Karpas-422 (cell line): ENCODE measurements at places on chromosomes 5 and 9. TPM values are rescaled to one million over a fixed set of nuclear protein-coding genes. Genes with fewer than 3 reads are reported as not detected.

- no peak for DNase-seq
These were observed 25.8 kb upstream of the GPX8 start for GRCh38 chr5:55134053-55134722.

ENHO gene
- total RNA-seq, result 14.1 and 16.0 TPM in 2 replicates

DNA sequence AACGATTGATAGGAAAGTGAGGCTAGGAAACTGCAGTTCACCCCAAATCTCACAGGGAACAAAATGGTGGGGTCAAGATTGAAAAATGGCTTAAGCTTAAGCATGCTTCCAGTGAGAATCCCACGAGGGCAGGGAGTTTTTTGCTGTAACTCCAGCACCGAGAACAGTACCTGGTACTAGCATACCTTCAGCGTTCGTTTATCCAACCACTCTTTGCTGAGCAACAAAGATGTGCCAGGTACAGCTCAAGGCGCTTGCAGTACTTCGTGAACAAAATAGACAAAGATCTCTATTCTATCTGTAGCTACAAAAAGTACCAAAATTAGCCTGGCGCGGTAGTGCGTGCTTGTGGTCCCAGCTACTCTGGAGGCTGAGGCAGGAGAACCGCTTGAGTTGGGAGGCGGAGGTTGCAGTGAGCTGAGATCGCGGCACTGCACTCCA, 778 bp upstream of the PPP6C start:
- peak; percentile 57 for DNase-seq

GRCh38 chr9:98427491-98427890, 172.0 kb upstream of the TBC1D2 start:
- DNase-seq, result no peak

- DNase-seq, result no peak
These were observed 5.0 kb upstream of the ZNF462 start for GRCh38 chr9:106857811-106858470.

- no peak for DNase-seq
These were observed 11.8 kb downstream of the LHX6 start for GRCh38 chr9:122216798-122217418.

DNA sequence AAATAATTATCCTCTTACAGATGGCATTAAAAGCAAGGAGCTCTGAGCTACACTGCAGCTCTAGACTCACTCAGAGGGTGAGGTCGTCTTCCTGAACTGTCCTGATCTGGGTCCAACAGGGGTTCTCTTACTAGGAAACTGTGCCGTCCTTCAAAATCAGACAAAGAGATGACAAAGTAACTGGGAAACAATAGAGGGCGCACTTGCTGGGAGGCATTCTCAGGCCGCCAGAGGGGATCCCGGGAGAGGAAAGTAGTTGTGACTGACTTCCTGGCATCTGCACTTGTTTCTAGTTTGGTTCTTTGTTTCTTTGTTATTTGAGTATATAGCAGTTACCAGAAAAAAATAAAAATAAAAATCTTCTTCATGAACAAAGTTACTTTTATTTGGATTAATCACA, 142.9 kb upstream of the MSX2 start:
- DNase-seq, result peak; percentile 64

DNA sequence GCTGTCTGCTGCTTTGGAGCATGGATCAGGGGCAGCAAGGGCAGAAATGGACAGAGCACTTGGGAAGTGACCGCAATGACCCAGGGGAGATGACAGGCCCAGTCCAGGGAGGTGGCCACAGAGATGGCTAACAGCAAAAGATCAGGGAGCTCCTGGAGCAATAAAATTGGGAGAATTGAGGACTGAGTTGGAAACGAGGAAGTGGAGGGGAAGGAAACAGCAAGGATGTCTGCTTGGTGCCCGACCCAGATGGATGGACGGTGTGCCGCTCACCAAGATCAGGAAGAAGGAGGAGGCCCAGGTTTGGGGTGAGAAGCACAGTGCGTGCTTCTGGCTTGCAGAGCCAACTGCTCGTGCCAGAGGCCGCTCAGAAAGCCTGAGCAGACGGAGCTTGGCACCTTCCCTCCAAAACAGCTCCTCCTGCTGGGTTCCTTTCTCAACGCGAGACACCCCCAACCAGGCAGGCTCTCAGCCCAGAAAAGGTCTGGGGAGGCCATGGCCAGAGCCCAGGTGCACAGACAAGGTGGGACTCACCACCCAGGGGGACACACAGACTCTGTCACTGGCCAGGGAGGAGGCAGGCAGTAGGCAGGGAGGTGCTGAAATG, 1.7 kb upstream of the SLC34A1 start:
- DNase-seq, result peak; percentile 76

- DNase-seq, result no peak
These were observed 108.4 kb downstream of the ENTREP1 start for GRCh38 chr9:69433392-69433791.

GRCh38 chr9:83596899-83597504, 25.9 kb upstream of the IDNK start:
- peak; percentile 82 for DNase-seq

NXNL2 gene
- not detected in 2 replicates for total RNA-seq

GRCh38 chr5:179759581-179760551, 27.2 kb downstream of the MAML1 start:
- DNase-seq, result no peak

- no peak for DNase-seq
These were observed 50.3 kb downstream of the COL5A1 start for GRCh38 chr9:134691695-134692572.

GRCh38 chr5:103589357-103589756, 26.8 kb upstream of the NUDT12 start:
- no peak for DNase-seq

RAB3C gene
- not detected in 2 replicates for total RNA-seq

DNA sequence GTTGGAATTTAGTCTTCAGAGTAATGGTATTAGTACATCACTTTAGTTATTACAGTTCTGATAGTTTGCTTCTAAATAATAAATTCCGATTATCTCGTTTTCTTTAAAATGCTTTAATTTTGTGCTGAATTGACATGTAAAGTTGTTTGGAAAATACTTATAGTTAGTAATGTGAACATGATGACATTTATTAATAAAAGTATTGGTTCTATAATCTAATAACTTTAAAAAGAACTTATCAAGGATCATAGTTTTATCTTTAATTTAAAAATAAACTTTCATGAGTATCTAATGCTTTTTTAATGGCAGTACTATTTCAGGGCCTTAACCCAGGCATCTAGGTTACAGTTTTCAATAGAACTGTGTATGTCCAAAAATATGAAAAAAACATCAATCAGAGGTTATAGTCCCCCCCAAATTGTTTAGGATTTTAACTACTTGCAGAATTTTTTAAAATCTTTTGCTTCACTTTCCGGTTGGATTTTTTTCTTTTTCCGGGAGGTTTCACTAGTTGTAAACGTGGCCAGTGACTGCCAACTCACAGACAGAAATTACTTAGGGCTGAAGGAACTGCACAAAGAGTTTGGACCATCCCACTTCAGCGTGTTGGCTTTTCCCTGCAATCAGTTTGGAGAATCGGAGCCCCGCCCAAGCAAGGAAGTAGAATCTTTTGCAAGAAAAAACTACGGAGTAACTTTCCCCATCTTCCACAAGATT, 680 bp downstream of the GPX8 start:
- DNase-seq, result no peak

DNA sequence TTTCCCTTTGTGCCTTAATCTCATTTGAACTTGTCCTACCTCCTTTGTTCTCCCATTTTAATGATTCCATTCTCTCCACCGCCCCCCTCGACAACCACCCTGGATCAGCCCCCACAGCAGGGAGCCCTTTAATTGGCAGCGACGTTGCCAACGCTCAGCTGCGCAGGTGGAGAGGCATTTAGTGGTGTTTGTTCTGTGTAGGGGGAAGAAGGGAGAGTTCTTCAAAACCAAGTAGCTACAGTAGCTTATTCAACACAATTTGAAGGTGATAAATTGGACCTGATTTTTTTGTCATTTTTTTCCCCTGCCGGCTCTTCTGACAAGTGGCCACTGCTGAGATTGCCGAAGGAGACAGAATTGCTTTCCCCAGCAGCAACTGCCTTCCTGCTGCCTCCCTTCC, 499.1 kb downstream of the CDK5RAP2 start:
- DNase-seq, result no peak
